Progenitor cell of endocrine pancreas (in vitro differentiated cells): ENCODE measurements at places on chromosomes 7 and 10.
A peak's percentile ranks its signal among the peaks of the same experiment; 100 is the strongest.

- no peak for DNase-seq
These were observed 58.1 kb upstream of the TES start for GRCh38 chr7:116152276-116152675.

- DNase-seq = no peak
These were observed 5.0 kb downstream of the TPK1 start for GRCh38 chr7:144830811-144831210.

GRCh38 chr7:25979605-25980004, 172.4 kb upstream of the NFE2L3 start:
- no peak for DNase-seq

GRCh38 chr10:116000151-116000842, 272.7 kb downstream of the GFRA1 start:
- no peak for DNase-seq

DNA sequence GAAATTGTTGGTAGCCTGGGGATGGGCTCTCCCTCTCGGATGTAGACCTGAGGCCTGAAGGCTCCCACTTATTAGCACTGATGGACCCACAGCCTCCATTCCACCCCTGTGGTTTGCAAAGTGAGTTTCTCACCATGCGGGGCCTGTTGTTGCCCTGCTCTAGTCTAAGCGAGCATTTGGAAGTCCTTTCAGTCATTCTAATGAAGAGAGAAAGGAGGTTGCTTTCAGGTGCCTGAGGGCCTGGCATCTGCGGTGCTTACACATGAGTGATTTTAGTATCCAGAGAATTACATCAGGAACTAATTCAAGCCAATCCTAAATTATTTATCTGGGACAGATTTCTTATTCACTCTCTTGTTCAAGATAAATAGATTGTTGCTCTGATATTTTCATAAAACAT, 61.6 kb downstream of the NAMPT start:
- DNase-seq = no peak

DNA sequence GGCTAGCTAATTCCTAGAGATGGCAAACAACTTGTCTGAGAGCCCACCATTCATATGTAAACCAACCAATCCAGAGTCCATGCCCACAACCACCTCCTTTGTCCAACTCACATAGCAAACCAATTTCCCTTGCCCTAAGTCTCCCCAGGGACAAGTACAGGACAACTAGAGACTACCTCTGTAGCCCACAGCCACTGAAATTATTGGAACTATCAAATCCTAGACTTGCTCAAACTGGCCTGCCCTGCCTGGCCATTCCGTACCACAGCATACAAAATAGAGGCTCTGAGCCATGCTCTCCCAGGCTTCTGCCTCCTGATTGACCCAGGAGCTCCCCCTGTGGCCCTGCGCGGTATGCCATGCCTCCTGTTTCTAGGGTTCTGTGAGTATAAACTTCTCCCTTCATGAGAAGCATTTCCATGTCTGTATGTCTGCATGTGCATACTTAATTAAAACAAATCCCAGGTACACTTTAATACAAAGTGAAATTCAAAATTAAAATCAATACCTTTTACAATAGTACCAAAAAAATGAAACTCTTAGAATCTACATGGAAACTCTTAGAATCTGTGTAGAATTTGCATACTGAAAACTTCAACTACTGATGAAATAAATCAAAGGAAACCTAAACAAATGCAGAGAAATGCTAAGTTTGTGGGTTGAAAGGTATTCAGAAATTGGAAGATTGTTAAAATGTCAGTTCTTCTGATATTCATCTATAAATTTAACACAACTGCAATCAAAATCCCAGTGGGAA, 4.0 kb upstream of the HECW1 start:
- DNase-seq = peak; percentile 72

- no peak for DNase-seq
These were observed 67.3 kb upstream of the WDR11 start for GRCh38 chr10:120783867-120784266.

GRCh38 chr7:134727711-134728110, 51.7 kb upstream of the CALD1 start:
- no peak for DNase-seq

- DNase-seq = no peak
These were observed 107.8 kb downstream of the HECW1 start for GRCh38 chr7:43220250-43220649.

- no peak for DNase-seq
These were observed 309.5 kb upstream of the NPVF start for GRCh38 chr7:25537662-25538375.
